Thoracic aorta (tissue), 2 donors: ENCODE measurements at places on chromosomes 12 and 14.

GRCh38 chr14:36394593-36394992 is 74.2 kb upstream of the MBIP start:
- no peak for DNase-seq

- DNase-seq = no peak
These were observed 184.8 kb downstream of the PIK3C2G start for GRCh38 chr12:18446061-18446644.

DNA sequence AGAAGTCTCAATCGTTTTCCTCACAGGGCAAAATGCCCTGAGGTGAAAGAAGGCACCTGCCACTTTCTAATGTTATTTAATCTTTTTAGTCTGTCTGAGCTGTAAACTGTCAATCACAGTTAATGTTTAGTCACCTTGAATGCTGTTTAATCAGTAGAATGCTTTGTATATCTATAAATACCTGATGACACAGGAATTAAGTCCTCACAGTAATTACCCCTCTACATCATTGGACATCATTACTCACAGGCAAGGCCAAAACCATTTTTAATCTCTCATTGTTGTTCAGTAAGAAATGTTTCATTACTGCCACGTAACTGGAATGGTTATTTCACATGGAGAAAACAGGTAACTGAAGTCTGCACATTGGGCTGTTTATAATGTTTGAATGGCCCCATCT is 178.8 kb downstream of the EXOC5 start:
- no peak for DNase-seq

DNA sequence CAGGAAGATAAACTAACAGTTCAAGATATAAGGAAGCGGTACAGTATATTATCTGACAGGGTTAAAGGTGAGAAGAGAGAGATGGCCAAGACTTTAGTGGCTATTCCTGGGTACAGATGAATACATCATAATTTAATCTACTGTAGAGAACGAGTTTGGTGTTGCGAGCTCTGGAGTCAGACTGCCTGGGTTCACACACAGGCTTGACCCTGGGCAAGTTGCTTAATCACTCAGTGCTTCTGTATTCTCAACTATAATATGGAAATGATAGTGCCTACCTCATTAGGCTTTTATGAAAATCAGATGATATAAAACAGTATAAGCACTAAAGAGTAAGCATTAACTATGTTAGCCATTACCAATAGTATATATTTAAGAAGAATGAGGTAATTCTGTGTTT is 3.5 kb downstream of the PPM1H start:
- DNase-seq = no peak

GRCh38 chr14:71468701-71469100 is 463.5 kb upstream of the RGS6 start:
- no peak for DNase-seq

DNA sequence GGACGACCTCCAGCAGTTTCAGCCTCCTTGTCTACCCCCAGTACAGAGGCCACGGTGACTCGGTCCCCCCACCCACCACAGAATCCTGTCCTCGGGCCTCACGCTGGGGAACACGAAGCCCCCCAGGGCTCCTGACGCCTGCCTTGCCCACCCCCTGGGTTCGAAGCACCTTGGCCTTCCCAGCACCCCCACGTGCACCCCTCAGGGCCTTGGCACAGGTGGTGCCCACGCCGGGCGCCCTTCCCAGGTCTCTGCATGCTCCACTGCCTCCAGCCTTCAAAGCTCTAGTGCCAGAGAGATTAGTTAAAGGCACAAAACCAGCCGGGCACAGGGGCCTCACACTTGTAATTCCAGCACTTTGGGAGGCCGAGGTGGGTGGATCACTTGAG is 61.8 kb downstream of the NOC4L start:
- DNase-seq = no peak

DNA sequence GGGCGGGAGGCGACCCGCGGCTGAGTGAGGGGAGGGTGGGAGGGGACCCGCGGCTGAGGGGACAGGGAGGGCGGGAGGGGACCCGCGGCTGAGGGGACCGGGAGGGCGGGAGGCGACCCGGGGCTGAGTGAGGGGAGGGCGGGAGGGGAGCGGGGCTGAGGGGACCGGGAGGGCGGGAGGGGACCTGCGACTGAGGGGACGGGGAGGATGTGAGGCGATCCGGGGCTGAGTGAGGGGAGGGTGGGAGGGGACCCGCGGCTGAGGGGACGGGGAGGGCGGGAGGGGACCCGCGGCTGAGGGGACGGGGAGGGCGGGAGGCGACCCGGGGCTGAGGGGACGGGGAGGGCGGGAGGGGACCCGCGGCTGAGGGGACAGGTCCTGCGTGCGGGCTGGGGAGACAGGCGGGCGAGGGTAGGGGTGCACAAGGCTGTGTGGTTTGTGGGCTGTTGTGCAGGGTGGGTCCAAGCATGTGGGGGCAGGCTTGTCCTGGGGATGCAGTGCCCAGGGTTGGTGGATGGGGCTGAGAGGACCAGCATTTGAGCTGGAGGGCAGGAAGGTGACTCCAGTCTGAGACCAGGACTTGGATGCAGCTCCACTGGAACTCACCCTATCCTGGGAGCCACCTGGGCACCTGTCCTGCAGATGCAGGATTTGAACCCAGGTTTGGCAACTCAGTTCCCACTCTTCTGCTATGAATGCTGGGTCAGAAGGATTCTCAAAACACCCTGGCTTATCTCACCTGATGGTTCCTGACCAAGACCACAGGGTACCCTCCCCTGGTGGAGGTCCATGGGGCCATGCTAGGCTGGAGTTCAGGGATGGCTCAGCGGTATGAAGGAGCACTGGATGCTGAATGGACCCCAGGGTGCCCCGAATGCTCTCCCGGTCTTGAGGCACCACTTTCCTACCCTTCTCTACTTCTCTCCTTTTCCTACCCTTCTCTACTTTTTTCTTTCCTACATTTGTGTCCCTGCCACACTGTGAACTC is 9.4 kb downstream of the PLD4 start:
- no peak for DNase-seq

- no peak for DNase-seq
These were observed at the start of gene CD4 for GRCh38 chr12:6788972-6789924. Gene CD4 (plus strand): TSS chr12:6789528. CDS start chr12:6800139, 10,611 bp downstream.

GRCh38 chr12:66984077-66984476 is 285.1 kb upstream of the CAND1 start:
- no peak for DNase-seq

- DNase-seq = no peak
These were observed 146.4 kb downstream of the CCER1 start for GRCh38 chr12:90808568-90808967.

GRCh38 chr14:89418452-89418851 is 1.4 kb upstream of the FOXN3 start:
- no peak for DNase-seq

GRCh38 chr12:12636641-12637040 is 25.0 kb downstream of the CREBL2 start:
- no peak for DNase-seq

- no peak for DNase-seq
These were observed 183.8 kb upstream of the HMGA2 start for GRCh38 chr12:65640489-65640901.

- DNase-seq = no peak
These were observed 394.4 kb downstream of the DAD1 start for GRCh38 chr14:22194664-22195063.
